ENCODE measurements at places on chromosomes 16 and 17.
A peak's percentile ranks its signal among the peaks of the same experiment; 100 is the strongest.

DNA sequence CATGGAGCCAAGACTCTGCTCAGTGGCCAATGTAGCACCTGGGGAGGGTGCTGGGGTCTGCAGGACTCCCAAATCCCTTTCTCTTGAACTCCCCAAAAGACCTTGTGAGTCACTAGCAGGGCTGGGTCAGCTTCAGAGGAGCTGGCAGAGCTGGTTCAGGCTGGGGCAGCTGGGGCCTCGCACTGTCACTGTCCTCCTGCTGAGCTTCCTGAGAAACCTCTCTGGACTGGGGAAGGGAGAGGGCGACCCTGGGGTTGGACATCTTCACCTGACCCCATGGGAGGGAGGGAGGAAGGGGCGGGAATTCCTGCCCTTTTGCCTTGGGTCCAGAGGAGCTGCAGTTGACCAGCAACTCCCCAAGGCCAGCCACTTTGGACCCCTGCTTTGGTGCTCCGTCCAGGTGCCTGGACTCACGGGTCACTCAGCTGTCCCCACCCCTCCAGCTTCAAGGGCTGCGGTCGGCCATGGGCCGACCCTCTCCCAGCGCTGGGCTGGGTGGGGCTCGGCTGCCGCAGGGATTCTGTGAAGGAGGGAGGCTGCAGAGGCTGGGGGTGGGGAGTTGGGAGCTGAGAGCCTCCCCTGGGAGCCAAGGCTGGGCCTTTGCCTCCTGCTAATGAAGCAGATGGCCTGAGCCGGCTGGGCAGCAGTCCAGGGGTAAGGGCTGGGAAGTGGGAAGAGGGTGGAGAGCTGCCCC is 9.2 kb downstream of the FMNL1 start:
- no peak for DNase-seq

- DNase-seq = no peak
These were observed 117.3 kb upstream of the CACNG5 start for GRCh38 chr17:66717641-66718058.

- no peak for DNase-seq
These were observed 79.0 kb downstream of the MSI2 start for GRCh38 chr17:57335195-57335792.

DNA sequence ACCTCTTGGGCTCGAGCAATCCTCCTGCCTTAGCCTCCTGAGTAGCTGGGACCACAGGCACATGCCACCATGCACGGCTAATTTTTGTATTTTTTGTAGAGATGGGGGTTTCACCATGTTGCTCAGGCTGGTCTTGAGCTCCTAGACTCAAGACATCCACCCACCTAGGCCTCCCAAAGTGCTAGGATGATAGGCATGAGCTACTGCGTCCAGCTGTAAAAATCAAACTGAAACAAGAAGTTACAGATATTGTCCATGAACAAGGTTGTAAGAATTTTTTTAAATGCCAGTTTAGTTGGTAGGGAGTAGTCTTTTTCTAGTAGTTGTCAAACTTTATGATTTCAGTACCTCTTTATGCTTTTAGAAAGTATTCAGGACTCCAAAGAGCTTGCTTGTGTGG is 424.4 kb upstream of the PMFBP1 start:
- no peak for DNase-seq

DNA sequence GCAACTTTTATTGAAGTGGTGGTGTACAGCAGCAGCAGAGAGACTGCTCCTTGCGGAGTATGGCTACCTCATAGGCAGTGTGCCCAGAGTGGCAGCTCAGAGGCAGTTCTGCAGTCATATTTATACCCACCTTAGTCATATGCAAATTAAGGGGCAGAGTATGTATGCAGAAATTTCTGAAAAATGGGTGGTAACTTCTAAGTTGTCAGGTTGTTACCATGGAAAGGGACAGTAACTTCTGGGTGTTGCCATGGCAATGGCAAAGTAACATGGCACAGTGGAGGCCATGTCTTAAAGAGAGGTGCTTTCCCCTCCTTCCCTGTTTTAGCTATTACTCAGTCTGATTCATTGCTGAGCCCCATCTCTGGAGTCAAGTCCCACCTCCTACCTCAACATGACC is 53.4 kb downstream of the MEOX1 start:
- DNase-seq = no peak

DNA sequence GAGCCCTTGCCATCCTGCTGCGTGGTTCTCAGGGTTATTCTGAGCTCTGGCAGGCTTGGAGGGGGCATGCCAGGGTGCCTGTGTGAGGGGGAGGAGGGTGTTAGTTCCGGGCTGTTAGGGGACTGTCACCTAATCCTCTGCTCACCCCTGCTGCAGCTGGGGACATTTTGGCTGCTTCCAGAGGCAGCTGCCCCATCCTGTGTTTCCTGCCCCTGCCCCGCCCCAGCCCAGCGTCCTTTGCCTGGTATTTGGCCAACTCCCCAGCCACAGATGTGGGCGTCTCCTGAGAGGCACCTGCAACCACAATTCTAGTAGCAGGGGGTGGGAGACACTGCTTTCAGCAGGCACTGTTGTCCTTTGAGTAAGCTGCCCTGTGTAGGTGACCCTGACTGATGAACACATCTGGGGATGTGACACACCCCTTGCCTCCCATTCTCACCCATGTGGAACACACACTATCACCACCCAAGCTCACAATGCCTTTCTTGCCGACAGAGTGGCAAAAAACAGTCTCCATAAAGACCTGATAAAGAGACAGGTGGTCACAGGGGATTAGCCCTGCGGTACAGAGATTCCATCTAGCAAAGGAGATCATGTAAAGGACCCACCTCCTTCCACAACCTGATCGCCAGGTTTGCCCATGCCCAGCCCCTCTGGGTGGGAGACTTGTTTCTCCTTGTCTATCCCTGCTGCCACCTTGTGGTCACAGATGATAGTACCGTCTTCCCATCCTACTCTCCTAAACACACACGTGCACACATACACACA is at the start of gene CHRNE:
CHRNE (minus strand) TSS at position 48 of the 768 bp plus-strand sequence; CDS start at position 13, 35 bp downstream.
- peak; percentile 32 for DNase-seq

All from activated gamma-delta T cell (primary cell).